ENCODE measurements at places on chromosomes 2 and 18.

DNA sequence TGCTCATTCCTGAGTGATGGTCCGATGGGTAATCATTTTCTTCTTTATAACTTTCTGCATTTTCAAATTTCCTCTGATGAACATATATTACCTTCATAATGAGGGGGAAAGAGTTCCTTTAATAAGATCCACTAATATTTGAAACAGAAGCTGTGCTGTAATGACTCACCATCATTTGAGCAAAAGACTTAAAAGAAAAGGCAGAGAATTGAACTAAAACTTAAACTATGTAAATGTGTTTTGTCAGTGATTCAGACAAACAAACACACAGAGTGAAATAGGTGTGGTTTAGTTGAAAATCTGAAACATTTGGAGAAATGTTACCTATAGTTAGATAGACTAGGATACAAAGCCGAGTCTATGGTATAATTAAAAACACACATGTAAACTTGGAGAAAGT is 209.6 kb downstream of the STK39 start:
- DNase-seq = no peak

DNA sequence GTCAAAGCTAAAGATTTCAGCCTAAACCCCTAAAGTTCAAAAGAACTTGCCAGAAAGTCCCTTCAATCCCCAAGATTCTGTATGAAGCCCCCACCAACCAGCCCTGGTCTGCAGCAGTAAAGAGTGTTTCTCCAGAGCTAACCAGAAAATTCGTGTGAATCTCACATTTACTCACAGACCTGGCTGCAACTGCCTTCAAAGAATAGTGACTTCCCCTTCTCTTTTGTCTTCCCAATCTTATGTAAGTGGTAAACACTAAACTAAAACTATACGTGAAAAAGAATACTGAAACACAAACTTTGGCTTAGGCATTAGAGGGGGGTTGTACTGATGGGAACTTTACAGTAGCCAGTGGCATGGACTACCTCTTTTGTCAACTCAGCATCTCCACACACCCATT is 50.6 kb upstream of the SETBP1 start:
- no peak for DNase-seq

DNA sequence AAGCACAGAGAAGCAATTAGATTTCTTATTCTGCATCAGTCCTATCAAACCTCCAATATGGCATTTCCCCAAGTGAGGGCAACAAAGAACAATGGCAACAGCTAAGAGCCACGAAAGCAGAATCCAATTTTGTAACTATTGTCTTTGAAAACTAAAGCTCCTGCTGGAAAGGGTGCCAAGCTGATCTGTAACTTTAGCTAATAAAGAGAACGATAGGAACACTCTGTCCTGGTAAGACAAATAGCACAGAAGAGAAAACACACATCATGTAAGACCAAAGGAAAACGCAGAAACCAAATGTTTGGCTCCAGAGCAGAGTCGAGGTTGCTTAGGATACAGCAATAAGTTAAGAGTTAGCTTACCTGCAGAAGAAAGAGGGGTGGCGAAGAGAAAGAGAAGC is 160.5 kb downstream of the STK39 start:
- no peak for DNase-seq

- DNase-seq = peak; percentile 65
Measured at GRCh38 chr2:64327510-64328414, 126.2 kb upstream of the LGALSL start.

- no peak for DNase-seq
Measured at GRCh38 chr2:145124085-145124484, 604.2 kb upstream of the ZEB2 start.

- DNase-seq = no peak
Measured at GRCh38 chr2:113888641-113889470, 1.0 kb upstream of the ACTR3 start.

DNA sequence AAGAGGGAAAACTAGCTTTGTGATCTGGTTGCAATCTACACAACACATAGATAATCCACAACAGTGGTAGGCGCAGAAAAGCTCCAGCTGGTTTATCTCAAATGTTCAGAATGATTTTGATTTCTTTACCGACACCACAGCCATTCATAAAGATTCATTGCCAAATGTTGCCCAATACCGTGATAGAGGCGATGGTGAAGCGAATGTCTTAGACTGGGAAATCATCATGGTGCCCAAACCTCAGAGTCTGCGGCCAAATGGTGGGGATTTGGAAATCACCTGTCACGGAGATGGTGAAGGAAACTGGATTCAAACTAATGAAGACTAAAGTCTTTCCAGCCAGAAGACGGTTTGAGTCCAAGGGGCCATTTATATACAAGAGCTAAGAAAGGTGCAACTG is 48.5 kb upstream of the CCDC150 start:
- DNase-seq = no peak

- no peak for DNase-seq
Measured at GRCh38 chr2:241454837-241455485, 53.4 kb downstream of the STK25 start.

GRCh38 chr2:217463402-217464075 is 539.3 kb downstream of the TNS1 start:
- no peak for DNase-seq

GRCh38 chr18:70135604-70136003 is 69.9 kb downstream of the RTTN start:
- DNase-seq = no peak

GRCh38 chr18:43155842-43156241 is 40.4 kb upstream of the RIT2 start:
- DNase-seq = no peak

- no peak for DNase-seq
Measured at GRCh38 chr2:75074228-75074627, 115.8 kb downstream of the POLE4 start.

GRCh38 chr2:171726847-171727450 is 39.7 kb downstream of the DYNC1I2 start:
- DNase-seq = no peak

- no peak for DNase-seq
Measured at GRCh38 chr2:72271766-72272641, 124.3 kb upstream of the CYP26B1 start.

DNA sequence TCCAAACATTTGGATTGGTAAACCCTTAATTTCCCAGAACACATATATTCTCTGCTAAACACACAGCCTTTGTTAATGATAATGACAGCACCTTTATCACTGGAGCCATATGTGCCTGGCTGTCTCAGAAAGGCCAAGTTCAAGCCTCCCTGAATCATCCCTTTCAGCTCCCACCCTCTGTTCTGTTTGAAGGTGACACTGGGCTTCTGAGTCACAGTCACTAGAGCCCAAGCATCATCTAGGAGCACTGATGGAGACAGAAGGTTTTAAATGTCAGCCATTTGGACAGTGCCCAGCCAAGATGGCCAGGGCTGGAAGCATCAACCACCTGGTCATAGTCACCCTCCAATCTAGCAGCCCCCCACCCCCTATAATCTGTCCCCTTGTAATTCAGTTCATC is 80.6 kb downstream of the NRP2 start:
- no peak for DNase-seq

GRCh38 chr2:64067326-64067725 is 48.1 kb upstream of the VPS54 start:
- DNase-seq = no peak

GRCh38 chr2:51595836-51596235 is 563.9 kb upstream of the NRXN1 start:
- no peak for DNase-seq

- DNase-seq = no peak
Measured at GRCh38 chr2:206918263-206918662, 21.1 kb upstream of the CPO start.

GRCh38 chr2:186197955-186198354 is 288.1 kb upstream of the ZC3H15 start:
- DNase-seq = no peak

DNA sequence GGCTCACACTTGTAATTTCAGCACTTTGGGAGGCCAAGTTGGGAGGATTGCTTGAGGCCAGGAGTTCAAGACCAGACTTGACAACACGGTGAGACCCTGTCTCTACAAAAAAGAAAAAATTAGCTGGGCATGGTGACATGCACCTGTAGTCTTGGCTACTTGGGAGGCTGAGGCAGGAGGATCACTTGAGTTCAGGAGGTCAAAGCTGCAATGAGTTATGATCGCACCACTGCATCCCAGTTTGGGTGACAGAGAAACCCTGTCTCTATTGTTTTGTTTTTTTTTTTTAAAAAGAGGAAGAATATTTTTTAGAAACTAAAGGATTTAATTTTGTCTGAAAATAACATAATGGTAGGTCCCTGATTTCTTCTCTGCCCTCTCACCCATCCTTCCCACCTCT is 79.4 kb upstream of the TMEM200C start:
- DNase-seq = no peak

GRCh38 chr2:156589381-156590079 is 153.4 kb downstream of the GPD2 start:
- no peak for DNase-seq
